NCI-H1417 treated with DMSO at 0.1 percent for 48 hours (cell line): ENCODE measurements at places on chromosomes 3 and 15.

DNA sequence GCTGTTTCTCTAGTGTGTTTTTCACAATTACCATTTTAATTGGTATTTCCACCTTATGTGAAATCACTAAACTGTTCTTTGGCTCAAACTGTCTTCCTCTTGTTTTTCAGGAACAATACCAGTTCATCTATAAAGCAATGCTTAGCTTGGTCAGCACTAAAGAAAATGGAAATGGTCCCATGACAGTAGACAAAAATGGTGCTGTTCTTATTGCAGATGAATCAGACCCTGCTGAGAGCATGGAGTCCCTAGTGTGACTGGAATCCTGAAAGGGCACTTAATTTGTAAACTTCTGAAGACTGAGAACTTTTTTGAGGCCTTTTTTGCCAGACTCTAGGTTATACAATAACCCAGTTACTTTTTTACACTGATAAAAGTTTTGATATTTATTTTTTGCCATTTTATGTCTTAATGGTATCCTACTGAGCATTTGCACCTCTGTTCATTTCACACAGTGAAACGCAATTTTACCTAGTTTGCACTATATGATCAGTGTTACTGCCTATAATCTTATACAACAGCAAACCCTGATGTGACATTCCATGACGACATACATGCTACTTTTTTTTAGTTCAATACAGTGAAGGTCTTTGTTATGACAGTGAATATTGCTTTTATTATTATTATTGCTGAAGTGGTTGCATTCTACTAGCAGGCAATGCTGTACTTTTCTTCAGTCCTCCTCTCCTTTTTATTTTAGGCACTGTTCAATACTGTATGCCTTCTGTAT, 80.1 kb downstream of the FEZF2 start:
- no peak for DNase-seq

DNA sequence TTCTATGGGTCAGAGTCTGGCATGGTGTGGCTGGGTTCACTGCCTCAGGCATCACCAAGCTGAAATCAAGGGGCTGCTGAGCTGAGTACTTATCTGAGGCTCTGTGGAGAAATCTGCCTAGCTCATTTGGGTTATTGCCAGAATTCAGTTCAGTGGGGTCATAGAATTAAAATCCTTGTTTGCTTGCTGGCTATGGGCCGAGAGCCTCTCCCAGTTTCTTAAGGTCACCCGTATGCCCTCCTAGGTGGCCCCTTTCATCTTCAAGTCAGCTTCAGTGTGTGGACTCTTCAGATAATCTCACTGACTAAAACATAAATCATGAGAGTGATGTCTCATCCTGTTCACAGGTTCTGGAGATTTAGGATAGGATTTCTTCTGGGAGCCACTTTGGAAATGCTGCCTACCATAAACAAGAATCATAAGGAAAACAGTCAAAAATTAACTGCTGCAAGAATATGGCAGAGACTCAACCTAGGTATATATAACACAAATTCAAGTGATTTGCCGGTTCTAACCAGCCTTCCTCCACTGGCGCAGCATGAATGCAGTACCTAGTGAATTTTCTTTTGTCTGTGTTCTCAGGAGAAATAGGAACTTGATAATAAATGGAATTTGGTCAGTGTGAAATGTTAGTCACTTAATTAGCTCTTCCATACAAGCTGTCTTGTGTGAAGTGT, 5.3 kb downstream of the CP start:
- DNase-seq, result no peak

DNA sequence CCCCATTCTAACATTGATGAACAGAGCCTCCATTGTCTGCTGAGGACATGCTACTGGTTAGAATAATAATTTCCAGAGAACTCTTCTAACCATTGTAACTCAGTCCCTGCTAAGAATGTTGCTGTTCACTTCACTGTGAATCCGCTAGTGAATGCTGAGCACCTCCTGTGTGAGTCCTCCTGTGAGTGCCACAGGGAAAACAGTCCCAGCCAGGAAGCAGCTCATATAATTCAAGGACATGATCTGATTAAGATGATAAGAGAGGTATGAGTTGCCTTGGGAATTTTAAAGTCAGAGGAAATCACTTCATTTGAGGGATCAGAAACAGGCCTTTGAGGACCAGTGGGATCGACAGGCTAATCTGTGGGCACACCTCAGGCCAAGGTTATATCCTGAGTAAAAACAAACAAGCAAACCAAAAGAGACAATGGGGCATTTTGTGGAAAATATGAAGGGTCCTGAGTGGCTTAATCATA, 33.9 kb upstream of the GPR160 start:
- DNase-seq, result no peak

DNA sequence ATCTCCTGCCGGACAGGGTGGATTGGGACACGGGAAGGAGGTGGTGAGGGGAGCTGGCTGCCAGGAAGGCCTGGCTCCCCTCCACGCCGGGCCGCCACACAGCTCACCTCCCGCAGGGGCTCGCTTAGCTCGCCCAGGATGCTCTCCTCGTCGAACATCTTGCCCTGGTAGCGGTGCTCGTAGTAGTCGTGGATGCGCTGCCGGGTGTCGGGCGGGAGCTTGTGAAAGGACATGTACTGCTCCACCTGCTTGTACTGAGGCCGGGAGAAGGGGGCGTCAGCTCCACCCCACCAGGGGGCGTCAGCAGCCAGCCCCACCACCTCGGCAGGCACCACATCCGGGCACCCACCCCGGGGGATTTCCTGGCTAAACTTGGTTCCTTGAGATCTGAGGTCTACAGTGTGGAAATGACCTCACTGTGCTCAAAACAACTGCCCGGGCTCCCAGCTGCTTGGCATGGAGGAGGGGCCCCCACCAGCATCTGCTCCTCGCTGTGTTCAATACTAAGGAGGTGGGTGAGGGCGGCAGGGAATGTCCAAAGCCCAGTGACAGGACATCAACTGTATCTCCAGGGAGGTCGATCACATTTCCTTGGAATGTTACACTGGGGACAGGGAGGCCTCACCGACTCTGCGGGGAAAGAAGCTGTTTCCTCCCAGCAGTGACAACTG, 43.4 kb downstream of the HCN4 start:
- no peak for DNase-seq

- no peak for DNase-seq
Observed at GRCh38 chr15:51266656-51267050, 71.7 kb downstream of the CYP19A1 start.

- no peak for DNase-seq
Observed at GRCh38 chr3:17489139-17489538, 253.3 kb downstream of the TBC1D5 start.

DNA sequence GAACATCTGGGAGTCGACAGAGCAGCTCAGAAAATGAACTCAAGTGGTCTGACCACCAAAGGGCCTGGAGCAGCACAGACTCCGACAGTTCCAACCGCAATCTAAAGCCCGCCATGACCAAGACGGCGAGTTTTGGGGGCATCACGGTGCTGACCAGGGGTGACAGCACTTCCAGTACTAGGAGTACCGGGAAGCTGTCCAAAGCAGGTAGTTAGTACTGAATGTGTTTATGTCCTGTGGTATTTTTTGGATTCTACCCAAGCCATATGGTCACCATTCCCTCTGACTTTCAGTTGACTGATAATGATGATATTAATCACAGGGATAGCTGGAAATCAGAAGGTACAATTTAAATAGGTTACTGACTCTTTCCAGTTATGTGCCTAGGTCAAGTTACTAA, 82.3 kb downstream of the ARPP21 start:
- DNase-seq, result no peak
